ENCODE measurements at places on chromosomes 2 and 18.

- DNase-seq, result no peak
Observed at GRCh38 chr2:27914041-27914804, 23.7 kb downstream of the BABAM2 start.

DNA sequence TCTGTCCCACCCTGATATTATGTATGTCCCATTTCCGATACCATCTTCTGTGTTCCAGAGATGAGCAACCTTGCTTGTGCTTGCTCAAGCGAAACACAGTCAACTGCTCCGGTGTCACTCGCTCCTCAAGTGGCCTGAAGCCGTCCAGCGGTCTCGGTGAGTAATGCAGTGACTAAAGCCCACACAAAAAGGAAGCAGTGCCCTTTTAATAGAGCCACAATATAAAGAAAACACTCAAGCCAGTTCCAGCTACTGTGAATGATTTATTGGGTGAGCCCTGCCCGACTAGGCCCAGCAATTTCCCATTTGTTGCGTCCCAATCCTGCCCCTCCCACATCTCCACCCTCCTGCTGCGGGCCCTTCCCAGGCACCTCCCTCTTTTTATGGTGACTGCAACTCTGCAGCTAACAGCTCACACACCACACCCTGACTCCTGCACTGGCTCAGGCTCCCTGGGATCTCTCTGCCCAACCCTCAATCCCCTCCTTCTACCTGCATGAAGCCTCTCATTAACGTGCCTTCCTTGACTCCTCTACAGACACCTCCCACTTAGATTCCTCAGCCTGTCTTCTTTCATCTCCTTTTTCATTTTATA, 44.2 kb upstream of the DSC1 start:
- DNase-seq, result no peak

DNA sequence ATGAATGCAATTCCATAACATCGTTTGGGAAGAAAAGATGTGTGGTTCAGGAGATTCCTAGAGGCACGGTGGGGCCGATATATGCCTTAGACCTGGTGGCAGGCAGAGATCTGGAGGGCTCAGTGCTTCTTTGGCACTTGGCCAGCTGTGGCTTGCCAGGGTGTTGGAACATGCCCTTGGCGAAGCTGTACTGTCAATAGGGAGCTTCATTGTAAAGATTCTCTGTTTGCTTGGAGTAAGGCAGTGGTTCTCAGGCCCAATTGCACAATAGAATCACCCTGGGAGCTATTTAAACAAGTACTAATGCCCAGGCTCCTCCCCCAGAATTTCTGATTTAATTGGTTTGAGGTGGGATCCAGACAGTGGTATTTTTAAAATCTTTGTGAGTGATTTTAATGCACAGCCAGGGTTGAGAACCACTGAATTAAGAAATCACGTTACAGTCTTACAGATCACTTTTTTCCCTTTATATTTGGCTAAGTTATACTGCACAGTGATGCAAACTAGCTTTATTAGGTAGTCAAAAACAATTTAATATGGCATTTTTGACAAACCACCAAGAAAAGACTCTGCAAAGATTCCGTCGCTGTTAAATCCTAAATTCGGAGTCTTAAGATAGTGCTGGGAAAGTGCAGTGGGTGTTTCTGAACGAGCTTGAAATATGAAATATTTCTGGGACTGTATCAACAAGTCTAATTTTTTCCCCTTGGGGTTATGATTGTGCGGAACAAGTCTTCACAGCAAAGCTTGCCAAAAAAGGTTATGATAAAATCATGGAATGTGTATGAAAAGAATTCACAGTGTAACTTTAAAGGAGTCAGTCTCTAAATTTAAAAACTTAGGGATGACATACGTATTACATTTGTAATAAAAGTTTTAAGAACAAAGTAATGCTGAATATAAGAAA, 78.0 kb downstream of the CRIM1 start:
- no peak for DNase-seq

DNA sequence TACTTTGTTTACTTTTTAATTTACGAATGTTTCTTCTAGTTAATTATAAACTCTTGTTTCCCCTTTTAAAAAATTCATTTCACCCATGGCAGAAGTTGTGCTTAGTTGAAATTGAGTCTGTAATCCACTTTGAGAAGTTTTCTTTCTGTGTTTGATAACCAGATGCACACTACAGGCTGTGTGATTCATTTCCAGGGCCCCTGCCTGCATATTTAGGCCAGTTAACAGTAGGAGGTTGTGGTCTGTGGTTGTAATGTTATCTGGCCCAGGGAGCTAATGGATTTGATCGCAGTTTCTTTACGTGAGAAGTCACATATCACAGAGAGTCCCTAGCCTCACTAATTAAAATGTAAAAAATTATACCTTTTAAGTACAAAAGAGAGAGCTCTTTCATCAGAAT, 3.3 kb downstream of the CDH7 start:
- DNase-seq, result no peak

GRCh38 chr2:150332383-150332782, 155.1 kb downstream of the RND3 start:
- DNase-seq, result no peak

DNA sequence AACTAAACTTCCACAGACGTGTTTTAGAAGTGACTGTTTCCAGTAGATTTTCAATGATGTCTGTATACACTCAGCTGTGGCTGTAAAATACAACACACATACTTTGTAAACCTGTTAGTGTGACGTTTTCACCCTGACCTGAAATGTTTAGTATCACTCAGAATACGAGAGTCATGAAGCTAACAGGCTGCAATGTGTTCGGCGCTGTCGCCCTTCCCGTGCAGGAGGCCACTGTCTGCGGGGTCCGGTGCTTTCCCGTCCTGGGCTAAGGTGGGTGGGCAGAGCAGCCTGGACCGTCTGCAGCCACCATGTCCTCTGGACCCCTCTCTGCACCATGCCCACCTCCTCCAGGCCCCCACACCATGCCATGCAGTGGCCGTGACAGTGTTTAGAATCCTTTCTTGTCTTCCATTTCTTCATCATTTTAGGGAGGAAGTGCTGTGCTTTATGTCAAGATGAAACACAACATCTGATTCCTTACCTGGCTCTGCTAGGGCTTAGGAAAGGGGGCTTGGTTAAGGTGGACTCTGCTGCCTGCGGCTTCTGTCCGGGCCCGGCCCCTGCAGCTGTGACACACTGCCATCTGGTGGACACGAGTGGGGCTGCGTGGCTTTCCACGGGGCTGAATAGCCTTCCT, 53.8 kb upstream of the RBM44 start:
- DNase-seq, result peak; percentile 75

DNA sequence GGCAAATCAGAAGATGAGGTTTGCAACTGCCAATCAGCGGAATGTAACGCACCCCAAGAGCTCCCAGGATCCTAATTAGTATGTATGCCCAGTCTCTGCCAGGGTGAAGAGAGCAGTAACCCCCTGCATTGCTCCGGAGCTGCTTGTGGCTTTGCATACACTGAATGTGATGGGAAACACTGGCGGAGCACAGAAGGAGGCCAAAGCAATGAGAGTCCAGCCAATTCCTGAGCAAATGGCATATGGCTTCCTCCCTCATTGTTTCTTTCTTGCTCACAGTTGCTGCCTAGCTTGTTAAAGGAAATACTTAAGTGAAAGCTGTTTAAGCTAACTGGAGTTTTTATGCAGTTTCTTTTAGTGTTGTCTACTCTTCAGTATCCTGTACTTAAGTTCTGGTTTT, 343.5 kb upstream of the NT5C1B start:
- DNase-seq, result no peak

DNA sequence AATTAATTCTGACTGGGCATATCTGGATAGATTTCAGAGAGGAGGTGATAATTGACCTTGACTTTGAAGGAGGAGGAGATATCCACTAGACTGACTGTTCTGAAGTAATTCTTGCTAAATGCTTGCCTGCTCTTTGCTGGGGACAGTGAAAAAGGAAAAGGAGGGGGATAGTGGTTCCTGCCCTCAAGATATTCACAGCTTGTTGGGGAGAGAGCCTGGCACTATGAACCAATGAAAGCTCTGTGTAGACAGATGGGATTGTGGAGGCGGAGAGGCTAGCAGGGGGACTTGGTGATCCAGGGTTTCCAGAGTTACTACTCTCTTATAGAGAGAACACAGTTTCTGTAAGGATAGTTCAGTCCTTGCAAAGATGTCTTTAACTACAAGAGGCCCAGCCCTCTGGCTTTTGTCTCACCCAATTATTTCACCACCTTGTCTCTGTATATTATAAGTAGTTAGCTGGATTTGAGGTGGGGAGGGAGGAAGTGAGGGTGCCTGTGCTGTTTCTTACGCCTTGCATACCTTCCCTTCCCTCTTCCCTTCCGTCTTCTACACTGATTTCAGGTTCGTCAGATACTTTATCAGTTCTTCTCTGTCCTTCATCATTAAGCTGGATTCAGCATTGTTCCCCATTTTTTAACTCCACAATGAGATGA, 190.4 kb downstream of the PRKCE start:
- no peak for DNase-seq

DNA sequence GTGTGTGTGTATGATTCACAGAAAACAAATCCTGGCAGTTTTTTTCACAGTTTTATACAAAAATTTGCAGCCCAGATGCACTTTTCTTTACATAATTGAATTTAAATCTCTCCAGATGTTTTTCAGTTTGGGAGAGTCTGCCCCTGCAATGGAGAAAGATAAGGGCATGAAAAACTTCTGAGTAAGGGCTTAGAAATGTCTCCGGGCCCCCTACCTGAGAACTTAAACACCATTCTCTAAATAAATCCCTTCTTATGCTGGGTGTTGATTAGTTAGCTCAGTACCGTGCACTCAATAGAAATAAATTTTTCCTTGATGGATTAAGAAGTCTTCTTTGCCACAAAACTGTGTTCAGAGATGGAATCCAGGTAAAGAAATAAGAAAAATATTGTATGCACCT, 64.5 kb downstream of the DPP4 start:
- DNase-seq, result no peak

- DNase-seq, result no peak
Observed at GRCh38 chr2:6441800-6442199, 423.9 kb downstream of the CMPK2 start.

- DNase-seq, result no peak
Observed at GRCh38 chr18:13178976-13179375, 39.6 kb upstream of the LDLRAD4 start.

GRCh38 chr2:44674473-44675284, 266.8 kb upstream of the SIX3 start:
- no peak for DNase-seq

GRCh38 chr2:86750240-86750839, 30.2 kb downstream of the RMND5A start:
- no peak for DNase-seq

- DNase-seq, result no peak
Observed at GRCh38 chr2:85678377-85678776, 10.4 kb upstream of the SFTPB start.

- DNase-seq, result no peak
Observed at GRCh38 chr2:47690132-47690531, 92.8 kb upstream of the MSH6 start.

GRCh38 chr18:582465-582864, 2.3 kb downstream of the CETN1 start:
- no peak for DNase-seq

GRCh38 chr2:218249691-218250090, 11.1 kb upstream of the GPBAR1 start:
- no peak for DNase-seq

GRCh38 chr2:208320686-208321085, 54.6 kb downstream of the PIKFYVE start:
- no peak for DNase-seq

- DNase-seq, result no peak
Observed at GRCh38 chr18:55491616-55492015, 96.4 kb downstream of the TCF4 start.

GRCh38 chr2:206558492-206558891, 83.8 kb upstream of the FAM237A start:
- no peak for DNase-seq

DNA sequence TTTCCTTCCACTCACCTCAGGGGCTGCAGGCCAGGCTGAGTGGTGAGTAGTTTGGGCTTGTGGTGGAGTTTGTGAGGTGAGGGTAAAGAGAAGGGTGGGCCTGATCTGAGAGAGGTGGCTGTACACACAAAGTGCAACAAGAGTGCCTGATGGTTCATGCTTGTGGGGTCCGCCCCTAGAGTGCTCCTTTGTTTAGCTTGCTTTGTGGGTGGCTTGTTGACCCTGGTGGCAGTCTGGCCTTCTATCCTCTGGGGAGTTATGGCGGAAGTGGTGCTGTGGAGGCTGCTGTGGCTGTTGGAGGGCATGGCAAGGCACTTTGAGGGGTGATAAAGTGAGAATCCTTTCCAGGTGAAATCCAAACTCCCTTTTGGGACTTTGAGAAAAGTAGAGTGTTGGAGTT, 10.6 kb downstream of the UBE2F start:
- DNase-seq, result no peak

GRCh38 chr2:23711979-23712755, 214.8 kb downstream of the ATAD2B start:
- DNase-seq, result no peak

DNA sequence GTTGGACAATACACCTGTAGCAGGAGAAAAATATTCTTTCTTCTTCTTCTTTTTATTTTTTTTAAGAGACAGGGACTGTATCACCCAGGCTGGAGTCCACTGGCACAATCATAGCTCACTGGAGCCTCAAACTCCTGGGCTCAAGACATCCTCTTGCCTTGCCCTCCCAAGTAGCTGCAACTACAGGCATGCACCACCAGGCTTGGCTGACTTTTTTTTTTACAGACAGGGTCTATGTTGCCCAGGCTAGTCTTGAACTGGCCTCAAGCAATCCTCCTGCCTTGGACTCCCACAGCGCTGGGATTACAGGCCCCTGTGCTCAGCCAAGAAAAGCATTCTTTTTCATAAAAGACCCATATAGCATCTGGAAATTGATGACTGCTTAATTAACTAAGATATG, 17.1 kb upstream of the ARHGAP28 start:
- no peak for DNase-seq

- DNase-seq, result peak; percentile 50
Observed at GRCh38 chr2:231687133-231687852, 21.0 kb upstream of the PTMA start.

DNA sequence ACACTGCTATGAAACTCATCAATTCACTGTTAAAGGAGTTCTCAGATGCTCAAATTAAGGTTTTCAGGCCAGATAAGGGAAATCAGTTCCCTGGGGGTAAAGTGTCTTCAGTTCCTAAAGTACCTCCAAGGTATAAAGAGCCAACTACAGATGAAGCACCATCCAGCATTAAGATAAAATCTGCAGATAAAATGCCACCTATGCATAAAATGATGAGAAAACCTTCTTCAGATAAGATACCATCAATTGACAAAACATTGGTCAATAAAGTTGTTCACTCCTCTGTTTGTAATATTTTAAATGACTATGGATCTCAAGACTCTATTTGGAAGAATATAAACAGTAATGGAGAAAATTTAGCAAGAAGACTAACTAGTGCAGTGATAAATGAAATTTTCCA, 68.2 kb downstream of the FSIP2 start:
- DNase-seq, result no peak

GRCh38 chr2:138237667-138238384, 263.7 kb upstream of the SPOPL start:
- DNase-seq, result no peak

Data from effector CD4-positive, alpha-beta T cell (primary cell).